ENCODE measurements at places on chromosomes 7 and 10.

GRCh38 chr10:103653581-103654037 is 160.1 kb downstream of the NEURL1 start:
- DNase-seq: no peak

DNA sequence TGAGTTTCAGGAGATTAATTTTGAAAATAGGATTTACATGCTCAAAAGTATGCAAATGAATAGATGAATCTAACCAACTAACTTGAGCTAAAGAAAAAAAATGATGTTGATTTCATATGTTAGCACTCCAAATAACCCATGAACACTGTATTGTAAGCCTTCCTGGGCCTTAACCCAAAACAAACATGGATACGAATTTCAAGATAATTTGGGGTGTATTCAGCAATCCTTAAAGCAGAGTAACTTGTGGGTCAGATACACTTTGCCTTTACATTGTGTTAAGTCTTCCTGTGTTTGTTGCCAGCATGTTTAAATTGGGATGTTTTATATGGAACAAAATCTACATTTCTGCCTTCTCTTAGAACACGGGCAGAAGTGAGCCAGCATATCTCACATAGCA is 124.2 kb upstream of the WDR11 start:
- no peak for DNase-seq

- DNase-seq: peak; percentile 39
Observed at GRCh38 chr10:33267708-33268107, 66.8 kb downstream of the NRP1 start.

- no peak for DNase-seq
Observed at GRCh38 chr10:27680006-27680557, 65.5 kb downstream of the MKX start.

GRCh38 chr10:132704008-132704814 is 81.7 kb downstream of the NKX6-2 start:
- DNase-seq: no peak

- DNase-seq: peak; percentile 50
Observed at GRCh38 chr10:77041636-77042258, 595.9 kb downstream of the KCNMA1 start.

DNA sequence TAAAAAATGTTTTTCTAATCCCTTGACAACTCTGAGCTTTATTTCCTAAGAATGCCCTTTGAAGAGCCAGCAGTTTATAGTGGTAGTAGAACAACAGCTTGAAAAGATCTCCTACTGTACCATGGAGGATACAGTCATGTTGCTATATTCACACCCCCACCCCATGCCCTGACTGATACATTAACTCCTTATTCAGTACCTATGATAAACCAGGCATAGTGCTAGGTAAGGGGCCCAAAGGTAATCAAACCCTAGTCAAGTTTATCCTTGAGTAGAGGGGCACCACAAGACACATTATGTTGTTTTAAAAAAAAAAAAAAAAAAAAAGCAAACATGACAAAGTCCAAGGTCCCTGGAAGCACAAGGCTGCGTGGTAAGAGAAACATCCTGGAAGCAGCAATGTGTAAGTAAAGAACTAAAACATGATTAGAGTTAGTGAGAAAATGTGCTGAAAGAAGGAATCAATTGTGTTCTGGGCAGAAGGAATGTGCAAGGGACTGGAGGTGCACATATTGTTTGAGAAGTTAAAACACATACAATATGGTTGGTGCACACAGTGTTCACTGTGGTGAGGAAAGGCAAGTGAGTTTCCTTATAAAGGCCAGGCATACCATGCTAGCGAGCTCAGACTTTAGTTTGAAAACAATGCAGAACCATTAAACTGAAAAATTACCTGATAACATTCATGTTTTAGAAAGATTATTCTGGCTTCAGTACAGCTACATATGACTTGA is 51.2 kb downstream of the PDE1C start:
- no peak for DNase-seq

GRCh38 chr10:20254078-20254477 is 437.8 kb downstream of the PLXDC2 start:
- no peak for DNase-seq

- DNase-seq: peak; percentile 35
Observed at GRCh38 chr7:134954197-134955082, 31.9 kb upstream of the AGBL3 start.

DNA sequence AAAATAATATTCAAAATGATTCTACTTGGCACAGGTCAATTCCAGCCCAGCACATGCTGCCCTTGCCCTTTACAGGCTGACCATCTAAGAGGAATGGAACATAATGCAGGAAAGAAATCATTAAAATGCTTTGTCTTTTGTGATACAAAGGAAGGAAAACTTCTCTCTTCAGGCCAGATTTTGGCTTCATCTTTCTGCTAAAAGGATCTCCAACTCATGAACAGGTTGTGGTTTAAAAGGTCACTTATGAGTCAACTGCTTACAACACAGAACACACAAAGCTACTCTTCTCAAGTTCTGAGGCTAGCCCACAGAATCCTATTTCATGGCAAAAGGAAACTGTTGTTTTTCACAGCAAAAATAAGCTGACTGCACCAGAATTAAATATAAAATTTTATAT is 197.1 kb downstream of the DOCK4 start:
- peak; percentile 8 for DNase-seq

- DNase-seq: no peak
Observed at GRCh38 chr7:117025891-117026290, 72.6 kb downstream of the ST7 start.

Data from common myeloid progenitor, CD34-positive (primary cell).